ENCODE measurements at places on chromosomes 4 and X.

DNA sequence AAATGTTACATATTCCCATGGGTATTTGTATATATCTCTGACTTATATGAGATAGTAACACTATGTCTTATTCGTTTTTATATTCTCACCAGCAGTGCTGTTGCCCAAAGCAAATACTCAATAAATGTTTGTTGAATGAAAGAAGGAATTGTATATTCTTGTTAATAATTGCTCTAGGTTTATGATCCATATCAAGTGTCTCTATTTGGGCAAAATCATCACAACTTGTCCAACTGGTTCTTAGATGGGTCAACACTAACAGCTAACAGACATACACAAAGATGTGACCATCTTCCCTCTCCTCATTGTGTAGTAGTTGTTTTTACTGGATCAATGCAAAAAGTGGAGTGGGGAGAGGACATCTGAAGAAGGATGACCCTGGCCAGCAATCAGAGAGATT lies 6.6 kb upstream of the APLN start:
- DNase-seq, result no peak

- no peak for DNase-seq
These were observed 218.6 kb downstream of the GRID2 start for GRCh38 chr4:92522356-92522755.

GRCh38 chr4:128320656-128321055 lies 33.0 kb upstream of the PGRMC2 start:
- no peak for DNase-seq

DNA sequence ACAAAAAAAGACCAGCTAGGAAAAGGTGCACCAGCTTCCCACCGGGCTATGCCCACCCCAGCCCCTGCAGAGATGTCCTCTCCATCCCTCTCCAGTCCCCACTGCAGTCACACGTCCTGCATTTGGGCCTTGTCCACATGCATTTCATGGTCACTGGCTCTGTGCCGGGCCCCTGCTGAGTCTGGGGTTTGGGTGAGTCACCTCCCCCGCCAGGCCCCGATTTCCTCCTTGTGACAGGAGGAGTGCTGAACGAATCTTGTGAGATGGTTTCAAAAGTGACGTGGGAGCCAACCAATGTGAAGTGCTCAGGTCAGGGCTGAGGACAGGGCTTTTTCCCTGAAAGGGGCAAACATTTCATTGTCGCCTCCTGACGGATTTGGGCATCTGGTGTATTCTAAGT lies 7.1 kb downstream of the CPZ start:
- no peak for DNase-seq

- peak; percentile 52 for DNase-seq
These were observed 111.0 kb downstream of the DHX15 start for GRCh38 chr4:24473309-24473721.

- no peak for DNase-seq
These were observed 52.4 kb downstream of the DDX3X start for GRCh38 chrX:41386222-41386990.

- no peak for DNase-seq
These were observed 242.0 kb upstream of the ACTRT1 start for GRCh38 chrX:128294198-128294597.

GRCh38 chr4:146398896-146399445 lies 122.8 kb downstream of the SLC10A7 start:
- DNase-seq, result no peak

- DNase-seq, result no peak
These were observed 15.9 kb downstream of the SETD7 start for GRCh38 chr4:139540161-139540560.

GRCh38 chr4:123869286-123870215 lies 473.0 kb downstream of the SPRY1 start:
- no peak for DNase-seq

DNA sequence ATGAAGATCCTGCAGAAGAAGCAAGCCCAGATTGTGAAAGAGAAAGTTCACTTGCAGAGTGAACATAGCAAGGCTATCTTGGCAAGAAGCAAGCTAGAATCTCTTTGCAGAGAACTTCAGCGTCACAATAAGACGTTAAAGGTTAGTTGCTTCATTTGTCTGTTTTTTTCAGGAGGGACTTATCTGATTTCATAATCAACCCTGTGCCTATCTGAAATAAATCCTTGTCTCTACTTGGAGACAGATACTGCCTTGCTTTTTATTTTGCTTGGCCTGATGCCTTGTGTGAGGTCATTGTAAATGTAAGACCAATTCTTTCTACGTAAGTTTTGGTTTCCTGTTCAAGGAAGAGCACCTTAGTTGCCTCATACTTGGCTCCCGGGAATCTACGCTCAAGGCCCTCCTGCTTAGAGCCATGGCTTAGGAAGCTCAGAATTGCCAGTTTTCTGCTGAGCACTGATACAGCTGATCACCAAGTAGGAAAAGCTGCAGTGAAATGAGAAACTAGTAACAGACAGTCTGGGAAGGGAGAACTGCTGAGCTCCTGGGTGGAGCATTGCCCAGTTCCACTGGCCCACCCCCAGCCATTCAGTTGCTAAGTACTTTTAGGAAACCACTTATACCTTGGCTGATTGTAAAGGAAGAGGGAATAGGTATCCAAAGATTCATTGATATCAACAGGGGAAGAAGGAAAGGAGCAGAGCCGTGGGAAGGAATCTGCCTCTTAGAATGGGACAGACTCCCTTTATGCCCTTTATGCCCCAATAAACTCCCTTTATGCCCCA lies 41.8 kb downstream of the RBBP7 start:
- DNase-seq, result no peak

DNA sequence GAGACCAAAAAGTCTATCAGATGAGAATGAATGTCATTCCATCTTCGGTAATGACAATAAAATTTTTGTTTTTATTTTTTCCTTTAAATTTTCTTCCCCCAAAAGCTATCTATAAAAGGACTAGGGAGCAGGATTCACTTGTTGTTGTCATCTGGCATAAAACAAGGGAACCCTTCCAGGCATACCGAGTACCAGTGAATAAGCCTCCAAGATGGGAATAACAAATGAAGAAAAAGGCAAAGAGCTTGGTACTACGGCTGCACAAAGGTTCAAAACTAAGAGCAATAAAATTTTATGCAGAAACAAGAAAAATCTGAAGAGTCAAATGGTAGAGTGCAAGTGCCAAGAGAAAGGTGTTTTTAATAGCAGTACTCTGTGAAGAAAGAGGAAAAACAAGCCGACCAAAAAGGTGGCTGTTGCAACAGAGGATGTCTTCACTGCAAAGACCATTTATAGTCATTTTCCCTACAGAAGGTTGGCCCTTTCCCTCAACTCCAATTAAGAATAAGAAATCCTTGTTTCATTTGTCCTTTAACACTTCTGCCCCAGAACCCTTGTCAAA lies 25.8 kb downstream of the PPP3CA start:
- DNase-seq, result no peak

GRCh38 chr4:41144812-41145211 lies 69.5 kb downstream of the APBB2 start:
- no peak for DNase-seq

DNA sequence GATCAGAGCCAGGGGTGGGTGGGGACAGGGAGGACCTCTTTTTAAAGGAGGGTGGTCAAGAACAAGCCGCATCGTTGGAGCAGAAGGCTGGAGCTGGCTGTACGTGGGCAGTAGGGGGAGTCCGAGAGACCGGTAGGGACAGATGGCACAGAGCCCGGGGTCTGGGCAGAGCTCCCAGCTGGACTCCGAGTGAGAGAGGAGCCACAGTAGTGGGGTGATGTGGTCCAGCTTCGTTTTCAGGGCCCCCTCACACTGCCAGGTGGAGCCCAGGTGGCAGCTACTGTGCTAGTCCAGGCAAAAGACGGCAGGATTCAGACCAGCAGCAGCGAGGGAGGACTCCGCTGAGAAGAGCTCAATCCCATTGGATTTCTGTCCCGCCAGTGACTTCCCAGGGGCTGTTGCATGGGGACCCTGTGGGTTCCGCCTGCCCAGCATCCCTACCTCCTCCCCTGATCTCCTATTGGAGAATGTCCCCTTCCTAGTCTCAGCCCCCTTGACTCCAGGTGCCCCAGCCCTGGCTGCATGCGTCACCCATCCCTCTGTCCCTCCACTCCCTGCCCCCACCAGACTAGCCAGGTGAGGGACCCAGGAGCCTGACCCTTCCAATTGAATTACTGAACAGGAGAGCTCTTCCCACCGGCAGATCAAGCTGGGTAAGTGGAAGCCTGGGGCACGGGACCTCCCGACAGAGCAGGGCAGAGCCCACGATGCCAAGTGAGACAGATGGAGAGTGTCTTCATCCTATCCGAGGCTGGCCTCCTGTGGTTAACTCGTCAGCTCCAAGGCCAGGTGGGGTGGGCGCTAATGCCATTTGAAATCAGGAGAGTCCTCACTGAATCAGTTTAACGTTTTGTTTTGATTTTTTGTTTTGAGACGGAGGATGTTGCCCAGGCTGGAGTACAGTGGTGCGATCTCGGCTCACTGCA lies 2.9 kb downstream of the ARHGAP4 start:
- DNase-seq, result peak; percentile 64

DNA sequence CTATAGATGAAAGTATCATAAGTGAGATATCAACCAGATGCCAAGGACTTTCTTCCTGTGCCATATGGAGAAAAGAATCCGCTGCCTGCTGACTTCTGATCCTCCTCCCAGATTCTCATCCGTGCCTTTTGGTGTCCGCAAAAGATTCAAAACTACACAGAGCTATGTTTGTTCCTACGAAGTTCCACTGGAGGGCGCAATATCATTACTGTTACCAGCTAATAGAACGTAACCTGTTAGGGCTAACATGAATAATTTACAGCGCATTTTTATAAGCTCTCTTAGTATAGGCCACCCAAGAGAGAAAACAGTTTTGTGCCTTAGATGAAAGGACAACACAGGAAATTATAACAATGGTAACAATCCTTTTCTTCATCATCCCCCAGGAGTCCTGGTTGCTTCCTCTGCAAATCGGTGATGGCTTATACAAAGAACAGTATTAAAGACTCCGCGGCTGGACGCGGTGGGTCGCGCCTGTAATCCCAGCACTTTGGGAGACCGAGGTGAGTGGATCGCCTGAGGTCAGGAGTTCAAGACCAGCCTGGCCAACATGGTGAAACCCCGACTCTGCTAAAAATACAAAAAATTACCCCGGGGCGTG lies 22.8 kb upstream of the CENPVL3 start:
- DNase-seq, result peak; percentile 10

DNA sequence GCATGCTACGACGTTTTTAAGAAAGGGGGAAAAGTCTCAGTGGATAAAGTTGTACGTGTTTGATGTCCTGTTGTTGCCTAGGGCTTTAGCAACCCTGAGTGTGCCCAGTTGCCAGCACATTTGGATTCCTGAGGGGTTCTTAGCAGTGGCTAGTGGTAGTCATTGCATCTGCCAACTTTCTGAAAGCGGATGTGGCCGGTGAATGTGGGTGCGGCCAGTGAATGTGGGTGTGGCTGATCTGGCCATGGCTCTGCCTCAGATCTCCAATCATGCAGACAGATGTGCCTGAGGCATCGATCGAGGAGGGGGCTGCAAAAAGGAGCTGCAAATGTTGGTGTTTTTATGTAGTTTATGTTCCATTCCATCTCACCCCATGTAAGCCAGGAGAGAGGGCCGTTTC lies 41.5 kb upstream of the FAT1 start:
- DNase-seq, result no peak

DNA sequence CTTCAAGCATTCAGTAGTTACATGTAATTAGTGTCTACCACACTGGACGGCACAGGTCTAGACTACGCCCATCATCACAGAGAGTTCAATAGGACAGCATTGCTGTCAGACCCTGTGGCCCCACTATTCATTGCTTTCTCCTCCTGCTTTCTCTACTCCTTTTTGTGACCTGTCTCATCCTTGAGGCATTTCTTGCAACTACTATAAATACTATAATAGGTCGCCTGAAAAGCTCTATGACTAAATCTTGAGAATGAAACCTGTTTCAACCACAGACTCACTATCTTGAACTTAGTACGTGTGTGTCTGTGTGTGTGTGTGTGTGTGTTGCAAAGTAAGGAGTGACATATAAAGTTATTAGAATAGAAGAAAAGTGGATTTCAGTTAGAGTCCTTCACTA lies 252.9 kb upstream of the KLF3 start:
- no peak for DNase-seq

DNA sequence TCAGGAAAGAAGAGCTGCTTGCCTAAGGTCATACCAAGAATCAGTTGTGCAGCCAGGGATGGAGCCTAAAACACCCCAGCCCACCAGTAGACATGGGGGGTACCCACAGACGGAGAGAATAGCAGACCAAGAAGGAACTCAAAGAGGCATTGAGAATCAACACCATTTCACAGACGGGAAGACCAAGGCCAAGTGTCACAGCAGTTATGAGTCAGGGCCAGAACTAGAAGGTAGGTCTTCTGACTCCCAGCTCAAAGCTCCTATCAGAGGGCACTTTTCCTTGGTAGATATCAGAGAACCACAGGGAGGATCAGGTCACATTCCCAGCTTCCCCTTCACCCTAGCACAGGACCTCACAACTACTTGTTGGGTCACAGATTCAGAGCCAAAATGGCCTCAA lies 14.5 kb downstream of the OTUD5 start:
- no peak for DNase-seq

DNA sequence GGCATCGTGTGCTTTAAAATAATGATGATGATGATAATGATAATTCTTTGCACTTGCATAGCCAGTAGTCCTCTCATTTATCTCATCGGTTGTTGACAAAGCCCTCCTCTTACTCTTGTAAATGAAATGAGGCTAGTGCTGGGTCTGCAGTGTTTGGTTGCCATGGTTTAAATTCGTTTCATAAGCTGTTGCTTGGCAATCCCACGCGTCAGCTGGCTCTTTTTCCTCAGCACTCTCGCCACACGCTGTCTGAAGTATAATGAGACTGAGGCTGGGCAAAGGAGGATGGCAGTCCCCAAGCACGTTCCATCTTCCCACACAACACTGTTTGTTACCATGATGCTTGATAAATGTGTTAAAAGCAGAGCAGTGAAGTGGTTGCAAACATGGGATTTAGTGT lies 15.5 kb downstream of the PAGE4 start:
- DNase-seq, result peak; percentile 58

- DNase-seq, result no peak
These were observed 191.4 kb downstream of the SPRY1 start for GRCh38 chr4:123587983-123588494.

GRCh38 chrX:70437011-70437410 lies 7.6 kb upstream of the DLG3 start:
- DNase-seq, result no peak

DNA sequence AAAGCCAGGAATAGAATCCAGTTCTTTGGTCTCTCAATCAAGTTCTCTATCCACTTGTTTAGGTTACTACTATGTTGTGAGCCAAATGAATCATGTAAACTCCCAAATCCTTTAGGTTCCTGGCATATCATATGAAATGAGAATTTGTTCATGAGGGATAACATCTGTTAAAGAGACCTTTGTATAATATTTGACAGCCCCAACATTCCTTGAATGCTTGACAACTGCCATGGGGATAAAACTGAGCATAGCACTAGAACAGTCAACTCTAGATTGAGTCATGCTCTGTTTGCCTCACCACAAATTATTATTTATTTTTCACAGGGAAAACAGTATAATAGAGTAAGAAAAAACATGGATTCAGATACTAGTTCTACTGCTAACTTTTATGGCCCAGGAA lies 93.3 kb downstream of the NAA11 start:
- no peak for DNase-seq

DNA sequence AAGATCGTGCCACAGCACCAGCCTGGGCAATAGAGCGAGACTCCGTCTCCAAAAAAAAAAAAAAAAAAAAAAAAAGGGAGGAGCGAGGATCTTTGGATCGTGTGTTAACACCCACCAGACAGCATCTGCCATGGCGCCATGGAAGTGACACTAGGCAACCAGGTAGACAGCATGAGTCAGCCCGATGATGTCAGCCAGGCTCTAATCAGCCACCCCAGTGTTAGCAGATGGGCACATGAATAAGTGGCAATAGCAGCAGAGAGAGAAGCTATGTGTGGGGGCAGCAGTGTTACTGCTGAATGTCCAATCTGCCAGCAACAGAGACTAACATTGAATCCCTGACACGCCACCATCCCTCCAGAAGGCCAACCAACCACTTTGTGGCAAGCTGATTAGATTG lies 6.6 kb downstream of the SYN1 start:
- peak; percentile 67 for DNase-seq
